Activated naive CD4-positive, alpha-beta T cell (primary cell): ENCODE measurements at places on chromosomes 7 and 10.

GRCh38 chr10:89845541-89846280 is 144.3 kb downstream of the KIF20B start:
- DNase-seq, result no peak

GRCh38 chr10:8998751-8999150 is 944.3 kb downstream of the GATA3 start:
- DNase-seq, result no peak

GRCh38 chr10:93376372-93377293 is 105.5 kb downstream of the MYOF start:
- no peak for DNase-seq

DNA sequence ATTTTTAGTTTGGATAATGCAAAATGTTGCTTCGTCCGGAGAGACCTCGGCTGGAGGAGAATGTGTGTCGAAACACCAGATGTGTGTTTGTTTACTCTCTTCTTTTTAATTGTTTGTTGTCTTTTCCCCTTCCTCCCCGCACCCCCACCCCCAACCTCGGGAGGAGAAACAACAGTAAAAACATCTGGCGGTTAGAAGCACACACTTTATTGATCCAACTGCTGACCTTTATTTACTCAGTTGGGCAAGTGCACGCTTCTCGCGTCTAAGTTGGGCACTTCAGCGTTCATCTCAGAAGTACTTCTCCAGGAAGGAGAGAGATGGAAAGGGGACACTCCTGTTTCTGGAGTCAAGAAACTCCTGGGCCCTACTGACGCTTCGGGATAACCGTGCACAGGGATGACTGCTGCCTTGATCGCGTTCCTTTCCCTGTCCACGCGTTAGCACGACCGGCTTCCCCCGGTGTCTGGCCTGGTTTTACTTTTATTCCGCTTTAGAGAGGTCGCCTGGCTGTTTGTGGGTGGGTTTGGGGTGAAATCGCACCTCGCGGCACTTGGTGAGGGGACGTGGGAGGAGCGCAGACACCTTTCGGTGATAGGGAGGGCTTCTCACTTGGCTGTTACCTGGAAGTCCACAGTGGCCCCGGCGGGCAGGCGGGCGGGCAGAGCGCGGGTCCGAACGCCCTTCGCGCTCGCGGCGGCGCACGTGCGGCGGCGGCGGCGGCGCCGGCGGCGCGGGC is 168.3 kb upstream of the PPP1R3A start:
- no peak for DNase-seq

DNA sequence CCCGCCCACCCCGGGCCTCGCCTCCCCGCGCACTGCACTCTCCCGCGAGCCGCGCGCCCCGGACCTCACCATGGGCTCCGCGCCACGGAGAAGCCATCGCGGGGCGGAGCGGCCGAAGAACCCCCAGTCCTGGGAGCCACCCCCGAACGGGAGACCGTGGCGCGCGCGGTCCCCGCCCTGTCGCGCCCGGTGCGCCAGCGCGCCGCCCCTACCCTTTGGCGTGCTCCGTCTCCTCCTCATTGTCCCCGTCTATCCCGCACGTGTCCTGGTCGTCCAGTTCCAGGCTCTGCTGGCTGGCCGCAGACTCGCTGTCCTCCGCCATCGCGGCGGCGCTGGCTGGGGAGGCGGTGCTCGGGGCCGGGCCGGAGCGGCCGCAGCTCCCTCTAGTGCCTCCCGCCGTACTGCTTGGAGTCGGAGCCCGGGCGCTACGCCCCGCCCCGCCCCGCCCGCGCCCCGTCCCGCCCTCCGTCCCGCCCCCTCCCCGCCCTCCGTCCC is at the start of gene NMT2:
Gene NMT2 (minus strand): TSS at position 403 of the 495 bp plus-strand sequence. CDS start 81 bp downstream, at position 322.
- no peak for DNase-seq

DNA sequence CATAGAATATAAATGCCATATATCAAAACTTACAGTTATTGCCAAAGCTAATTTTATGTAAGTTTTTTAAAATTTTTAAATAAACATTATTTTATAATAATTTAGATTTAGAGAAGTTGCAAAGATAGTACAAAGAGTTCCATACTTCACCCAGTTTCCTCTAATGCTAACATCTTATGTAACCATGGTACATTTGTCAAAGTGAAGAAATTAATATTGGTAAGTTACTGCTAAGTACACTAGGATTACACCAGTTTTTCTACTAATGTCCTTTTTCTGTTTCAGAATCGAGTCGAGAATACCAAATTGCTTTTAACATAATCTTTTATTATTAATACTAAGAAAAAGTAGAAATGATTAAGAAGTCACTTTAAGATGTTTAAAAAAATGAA is 29.2 kb downstream of the CSGALNACT2 start:
- no peak for DNase-seq

GRCh38 chr7:142298009-142298408 is 40.2 kb upstream of the PRSS58 start:
- DNase-seq, result no peak

DNA sequence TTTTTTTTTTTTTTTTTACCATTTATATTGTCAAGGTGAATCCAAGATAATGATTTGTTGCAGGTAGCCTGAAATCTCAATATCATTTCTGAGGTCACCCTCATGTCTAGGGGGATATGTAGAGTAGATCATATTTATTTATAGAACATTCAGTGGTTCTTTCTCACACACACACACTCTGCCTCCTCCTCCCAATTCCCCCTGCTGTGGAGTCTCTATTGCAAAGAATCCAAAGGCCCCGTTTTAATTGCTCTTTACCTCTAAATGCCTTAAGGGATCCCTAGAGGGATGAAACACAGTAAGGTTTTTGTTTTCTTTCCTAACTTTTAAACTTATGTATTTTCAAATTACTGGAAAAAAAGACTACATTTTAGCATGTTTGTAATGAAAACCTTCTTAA is 170.0 kb downstream of the PRKG1 start:
- no peak for DNase-seq

- no peak for DNase-seq
Measured at GRCh38 chr10:48651839-48652238, 32.8 kb upstream of the WDFY4 start.

- no peak for DNase-seq
Measured at GRCh38 chr7:130971297-130971696, 237.3 kb upstream of the KLF14 start.

GRCh38 chr7:155861480-155861868 is 49.2 kb upstream of the SHH start:
- DNase-seq, result no peak

DNA sequence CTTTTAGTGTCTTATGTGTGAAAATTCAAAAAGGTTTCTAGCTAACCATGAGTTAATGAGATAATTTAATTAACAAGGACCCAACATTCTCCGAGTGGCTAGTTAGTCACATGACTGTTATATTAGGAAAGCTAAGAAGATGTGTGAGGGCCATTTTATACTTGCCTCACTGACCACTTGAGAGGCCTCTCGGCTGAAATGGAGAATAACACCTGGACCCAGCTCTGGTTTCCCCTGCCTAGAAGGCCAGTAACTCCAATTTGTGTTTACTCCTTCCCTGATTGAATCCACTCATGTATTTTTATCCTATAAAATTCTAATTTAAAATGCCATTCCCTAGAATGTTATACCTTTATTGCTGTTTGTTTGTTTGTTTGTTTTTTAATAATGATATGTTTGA is 1091.2 kb downstream of the KCNMA1 start:
- DNase-seq, result no peak

DNA sequence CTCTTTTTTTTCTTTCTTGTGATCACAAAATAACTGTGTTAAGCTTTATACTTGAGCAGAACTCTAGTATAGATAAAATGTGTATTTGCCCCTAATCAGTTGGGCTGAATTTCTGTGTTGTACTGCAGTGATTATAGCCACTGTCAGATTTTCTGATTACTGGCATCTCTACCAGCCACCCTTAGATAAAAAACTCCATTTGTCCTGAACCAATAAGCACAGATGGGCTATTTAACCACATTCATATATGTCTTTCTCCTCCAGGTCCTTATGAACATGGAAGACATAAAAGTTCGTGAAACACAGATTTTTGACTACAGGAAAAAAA is 38.3 kb downstream of the CFAP58 start:
- DNase-seq, result no peak

- DNase-seq, result no peak
Measured at GRCh38 chr10:117537436-117537903, 5.1 kb upstream of the EMX2 start.

- DNase-seq, result no peak
Measured at GRCh38 chr7:69067397-69067796, 530.9 kb upstream of the AUTS2 start.

GRCh38 chr7:141071260-141071854 is 2.5 kb upstream of the TMEM178B start:
- no peak for DNase-seq

- no peak for DNase-seq
Measured at GRCh38 chr10:75452997-75453396, 21.6 kb downstream of the LRMDA start.

- no peak for DNase-seq
Measured at GRCh38 chr10:75166623-75166972, 44.0 kb upstream of the VDAC2 start.

- DNase-seq, result no peak
Measured at GRCh38 chr7:24728503-24729364, 28.5 kb downstream of the GSDME start.

DNA sequence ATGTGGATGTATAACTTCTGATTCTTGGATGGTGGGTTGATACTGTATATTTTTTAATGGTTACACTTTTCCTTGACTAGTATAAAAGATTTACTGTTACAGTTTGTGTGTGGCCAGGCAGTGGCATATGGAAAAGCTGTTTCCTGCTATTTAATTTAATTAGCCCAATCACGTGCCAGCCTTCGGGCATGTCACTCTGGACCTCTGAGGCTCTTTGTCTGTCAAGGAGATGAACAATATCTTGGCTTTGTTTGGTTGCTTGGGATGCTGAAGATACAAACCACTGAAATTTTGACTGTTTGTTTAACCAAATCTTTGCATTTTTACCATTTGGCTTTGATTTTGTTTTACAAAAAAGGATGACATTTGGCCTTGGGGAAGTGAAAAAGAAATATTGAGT is 185.0 kb downstream of the HDAC9 start:
- no peak for DNase-seq

DNA sequence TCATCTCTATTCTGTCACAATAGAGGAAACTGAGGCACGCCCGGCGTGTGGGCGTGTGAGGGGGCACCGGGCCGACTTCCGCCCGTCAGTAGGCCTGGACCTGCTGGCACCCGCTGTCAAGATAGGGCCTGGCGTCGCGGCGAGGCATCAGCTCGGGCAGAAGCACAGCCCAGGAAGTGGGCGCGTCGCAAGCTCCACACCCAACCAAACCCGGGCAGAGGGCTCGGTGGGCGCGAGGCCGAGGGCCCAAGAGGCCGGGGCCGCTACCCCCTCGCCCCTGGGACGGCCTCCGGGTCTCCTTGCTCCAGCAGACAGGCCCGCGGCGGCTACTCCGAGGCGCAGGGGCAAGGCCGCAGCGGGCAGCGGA is 91.2 kb downstream of the SPAG6 start:
- no peak for DNase-seq

DNA sequence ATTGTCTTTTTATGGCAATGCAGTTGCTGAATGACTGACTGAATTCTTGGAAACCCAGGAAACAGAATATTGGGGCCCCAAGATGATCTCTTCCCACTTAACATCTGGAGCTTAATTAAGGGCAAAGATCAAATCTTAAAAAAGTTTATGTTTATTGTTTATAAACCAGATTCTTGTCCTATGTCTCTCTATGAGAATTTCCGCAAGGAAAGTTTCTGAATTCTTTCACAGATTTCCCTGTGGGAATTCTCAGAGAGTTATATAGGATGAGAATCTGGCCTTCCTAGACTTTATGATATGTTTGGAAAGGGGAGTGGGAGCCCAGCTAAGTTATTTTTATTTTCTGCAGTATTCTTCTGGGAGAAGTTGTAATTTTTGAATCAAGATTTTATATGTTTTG is 166.3 kb downstream of the RNLS start:
- no peak for DNase-seq

DNA sequence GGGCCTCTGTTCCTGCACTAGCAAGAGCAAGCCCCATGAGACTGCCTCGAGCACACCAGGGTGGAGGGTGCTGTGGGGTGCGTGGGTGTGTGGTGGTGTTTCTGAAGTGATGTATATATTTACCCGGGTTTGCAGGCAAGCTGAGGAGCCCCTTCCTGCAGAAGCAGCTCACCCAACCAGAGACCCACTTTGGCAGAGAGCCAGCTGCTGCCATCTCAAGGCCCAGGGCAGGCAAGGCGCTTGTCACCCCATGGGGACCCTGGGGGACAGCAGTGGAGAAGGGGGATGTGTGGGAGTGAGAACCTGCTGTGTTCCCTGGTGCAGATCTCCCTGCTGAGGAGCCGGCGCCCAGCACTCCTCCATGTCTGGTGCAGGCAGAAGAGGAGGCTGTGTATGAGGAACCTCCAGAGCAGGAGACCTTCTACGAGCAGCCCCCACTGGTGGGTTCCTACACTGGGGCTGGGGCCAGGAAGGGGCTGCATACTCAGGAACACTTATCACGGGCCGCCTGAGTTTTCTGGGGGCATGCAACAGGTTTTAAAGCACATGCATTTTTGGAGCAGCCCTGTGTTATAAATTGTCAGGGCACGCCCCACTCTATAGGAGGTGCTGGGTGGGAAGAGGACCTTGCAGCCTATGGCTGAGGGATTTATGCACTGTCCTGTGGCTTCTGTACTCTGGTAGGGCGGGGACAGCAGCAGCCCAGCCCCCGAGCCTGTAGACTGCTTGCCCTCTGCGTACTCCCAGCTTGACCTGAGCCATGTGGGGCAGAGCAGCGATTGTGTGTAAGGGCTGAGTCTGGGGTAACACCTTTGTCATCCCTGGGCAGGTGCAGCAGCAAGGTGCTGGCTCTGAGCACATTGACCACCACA is 5.9 kb downstream of the PGAM2 start:
- no peak for DNase-seq

- no peak for DNase-seq
Measured at GRCh38 chr7:55641811-55642210, 69.5 kb upstream of the VOPP1 start.

GRCh38 chr7:158760936-158761335 is 56.3 kb upstream of the NCAPG2 start:
- no peak for DNase-seq

DNA sequence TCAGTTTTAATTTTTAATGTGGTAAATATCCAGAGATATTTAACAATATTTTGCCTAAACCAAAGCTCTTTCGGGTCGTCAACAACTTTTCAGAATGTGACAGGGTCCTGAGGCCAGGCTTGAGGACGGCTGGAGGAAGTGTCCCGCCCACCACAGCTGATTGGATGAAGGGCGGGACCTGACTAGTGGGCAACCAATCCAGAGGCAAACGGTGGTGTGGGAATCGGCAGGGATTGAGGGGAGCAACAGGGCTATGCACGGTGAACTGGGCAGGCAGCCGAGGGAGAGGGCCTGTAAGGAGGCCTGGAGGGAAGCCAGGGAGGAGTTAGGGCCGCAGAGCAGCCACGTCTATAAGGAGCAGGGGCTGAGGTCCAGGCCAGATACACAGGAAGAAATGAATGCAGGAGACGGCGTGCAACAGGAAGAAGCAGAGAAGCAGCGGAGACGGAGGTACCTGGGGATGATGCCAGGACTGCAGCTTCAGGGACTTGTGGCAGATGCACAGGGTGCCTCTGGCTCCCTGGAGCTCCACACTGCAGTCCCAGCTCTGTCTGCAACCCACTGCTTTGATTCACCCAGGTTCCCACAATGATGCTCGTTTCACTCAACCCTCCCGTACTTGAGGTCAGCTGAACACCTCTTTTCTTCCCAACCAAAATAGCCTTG is 46.1 kb upstream of the ZMIZ1 start:
- DNase-seq, result no peak

- no peak for DNase-seq
Measured at GRCh38 chr7:40516376-40516775, 381.6 kb downstream of the SUGCT start.

- no peak for DNase-seq
Measured at GRCh38 chr7:139571651-139572050, 48.2 kb downstream of the CLEC2L start.
